ENCODE measurements at places on chromosomes 16 and 17. TPM values are rescaled to one million over a fixed set of nuclear protein-coding genes. Genes with fewer than 3 reads are reported as not detected.
A peak's percentile ranks its signal among the peaks of the same experiment; 100 is the strongest.

DNA sequence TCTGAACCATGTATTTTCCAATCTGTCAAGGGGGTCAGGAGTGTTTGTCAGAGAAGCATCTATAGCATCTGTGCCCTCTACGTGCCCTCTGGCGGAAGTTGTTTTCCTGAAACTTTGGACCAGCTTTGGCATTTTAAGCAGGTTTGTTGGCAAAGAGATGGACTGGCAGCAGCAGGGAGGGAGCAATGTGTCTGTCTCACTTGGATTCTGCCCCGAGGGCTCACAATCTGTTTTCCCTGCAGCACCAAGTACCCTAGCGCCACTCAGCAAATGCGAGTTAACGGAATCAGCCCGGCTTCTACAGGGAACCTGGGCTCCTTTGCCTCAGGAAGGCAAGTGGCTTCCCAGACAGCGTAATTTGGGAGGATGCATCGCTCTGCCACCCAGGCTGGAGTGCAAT, 17.4 kb downstream of the DUSP14 start:
- no peaks in the 10 kb centered on the region for H3K4me1 ChIP-seq
- no peaks in the 10 kb centered on the region for H3K27me3 ChIP-seq
- H3K4me3 ChIP-seq: no peak overlapping the region

DNA sequence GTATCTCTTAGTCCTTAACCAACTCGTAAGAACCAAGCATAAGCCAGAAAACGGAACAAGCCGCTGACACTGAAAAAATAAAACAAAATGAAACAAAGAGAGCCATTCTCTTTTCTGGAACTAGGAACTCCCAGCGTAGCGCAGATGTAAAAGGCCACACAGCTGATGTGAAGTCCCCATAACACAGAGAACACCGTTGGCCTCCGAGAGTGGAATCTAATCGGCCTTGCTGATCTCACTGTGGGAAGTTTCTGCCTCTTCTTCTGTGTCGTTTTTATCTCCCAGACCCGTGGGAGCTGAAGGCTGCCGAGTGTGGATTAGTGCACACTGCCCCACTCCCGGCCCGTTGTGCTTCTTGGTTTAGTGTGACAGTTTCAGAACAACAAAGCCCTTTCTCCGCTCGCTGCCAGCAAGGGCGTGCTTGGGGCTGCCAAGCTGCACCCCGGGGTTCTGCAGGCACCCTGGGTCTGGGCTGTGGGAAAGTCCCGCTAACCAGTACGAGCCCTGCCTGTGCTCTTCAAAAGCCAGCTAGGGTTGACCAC, 21.7 kb downstream of the TTYH2 start:
- peaks cover 85% of the 10 kb centered on the region for H3K27me3 ChIP-seq
- no peaks in the 10 kb centered on the region for H3K36me3 ChIP-seq
- H3K4me1 ChIP-seq: no peaks in the 10 kb centered on the region
- no peak for DNase-seq

KIF2B gene
- total RNA-seq: not detected

- peaks cover 41% of the 10 kb centered on the region for H3K4me1 ChIP-seq
- H3K27ac ChIP-seq: peak overlapping the region; percentile 66
- no peaks in the 10 kb centered on the region for H3K27me3 ChIP-seq
- peaks cover 12% of the 10 kb centered on the region for H3K36me3 ChIP-seq
These were observed 2.9 kb downstream of the HEXIM1 start for GRCh38 chr17:45150911-45151809.

DNA sequence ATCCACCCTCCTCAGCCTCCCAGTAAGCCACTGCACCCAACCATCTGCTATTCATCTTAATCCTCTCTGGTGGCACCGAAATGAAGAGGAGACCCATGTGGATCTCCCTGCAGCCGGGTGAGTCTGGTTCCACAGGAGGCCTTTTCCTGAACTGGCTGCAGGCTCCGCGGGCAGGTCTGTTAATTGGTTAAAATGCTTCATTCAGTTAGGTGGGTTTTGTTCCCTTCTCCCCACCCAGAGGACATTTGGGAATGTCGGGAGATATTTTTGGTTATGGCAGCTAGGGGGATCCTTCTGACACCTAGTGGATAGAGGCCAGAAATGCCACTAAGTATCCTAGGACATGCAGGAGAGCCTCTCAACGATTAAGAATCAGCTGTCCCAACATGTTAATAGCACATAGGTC, 16.7 kb downstream of the C16orf54 start:
- DNase-seq: peak; percentile 53
- no peak overlapping the region for H3K27ac ChIP-seq
- no peak overlapping the region for H3K4me3 ChIP-seq
- no peaks in the 10 kb centered on the region for H3K36me3 ChIP-seq
- H3K27me3 ChIP-seq: no peaks in the 10 kb centered on the region
- H3K4me1 ChIP-seq: no peaks in the 10 kb centered on the region

DNA sequence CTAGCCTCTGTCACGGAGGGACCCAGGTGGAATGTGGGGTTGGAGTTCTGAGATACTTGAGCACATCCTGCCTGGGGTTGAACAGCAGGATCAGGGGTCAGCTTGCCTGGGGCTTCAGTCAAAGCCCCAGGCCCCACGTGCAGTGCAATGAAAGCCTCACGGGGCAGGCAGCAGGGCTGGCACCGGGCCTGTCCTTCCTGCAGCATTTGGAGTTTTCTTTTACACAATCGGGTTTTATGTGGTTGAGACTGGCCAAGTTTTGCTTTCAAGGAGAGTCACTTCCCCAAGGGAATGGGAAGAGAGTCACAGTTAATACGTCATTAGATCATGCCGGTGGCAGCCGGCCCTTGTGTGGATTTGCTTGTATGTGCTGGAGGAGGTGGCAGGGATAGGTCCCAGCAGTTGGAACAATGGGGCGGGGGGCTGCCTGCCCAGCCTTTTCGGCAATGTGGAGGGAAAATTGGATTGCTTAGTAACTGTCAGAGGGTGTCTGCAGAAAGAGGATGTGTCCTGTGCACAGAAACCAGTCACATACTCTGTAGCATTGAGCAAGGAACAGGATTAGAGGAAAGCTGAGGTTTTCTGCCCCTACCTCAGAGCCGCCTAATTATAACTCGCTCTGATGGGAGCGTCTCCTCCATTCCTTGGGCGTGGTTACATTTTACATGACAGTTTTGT, 4.5 kb downstream of the RMI2 start:
- H3K4me1 ChIP-seq: peaks cover 28% of the 10 kb centered on the region
- no peak overlapping the region for H3K27ac ChIP-seq
- H3K27me3 ChIP-seq: no peaks in the 10 kb centered on the region
- H3K36me3 ChIP-seq: no peaks in the 10 kb centered on the region
- H3K4me3 ChIP-seq: no peak overlapping the region
